GM12864 (cell line): ENCODE measurements at places on chromosomes 7 and 10.

DNA sequence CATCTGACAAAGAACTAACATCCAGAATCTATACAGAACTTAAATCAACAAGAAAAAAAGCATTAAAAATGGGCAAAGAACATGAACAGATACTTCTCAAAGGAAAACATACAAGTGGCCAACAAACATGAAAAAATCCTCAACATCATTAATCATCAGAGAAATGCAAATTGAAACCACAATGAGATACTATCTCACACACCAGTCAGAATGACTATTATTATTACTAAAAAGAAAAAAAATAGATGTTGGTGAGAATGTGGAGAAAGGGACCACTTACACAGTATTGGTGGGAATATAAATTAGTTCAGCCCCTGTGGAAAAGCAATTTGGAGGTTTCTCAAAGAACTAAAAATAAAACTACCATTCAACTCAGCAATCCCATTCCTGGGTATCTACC lies 89.1 kb upstream of the ADO start:
- no peak for DNase-seq

DNA sequence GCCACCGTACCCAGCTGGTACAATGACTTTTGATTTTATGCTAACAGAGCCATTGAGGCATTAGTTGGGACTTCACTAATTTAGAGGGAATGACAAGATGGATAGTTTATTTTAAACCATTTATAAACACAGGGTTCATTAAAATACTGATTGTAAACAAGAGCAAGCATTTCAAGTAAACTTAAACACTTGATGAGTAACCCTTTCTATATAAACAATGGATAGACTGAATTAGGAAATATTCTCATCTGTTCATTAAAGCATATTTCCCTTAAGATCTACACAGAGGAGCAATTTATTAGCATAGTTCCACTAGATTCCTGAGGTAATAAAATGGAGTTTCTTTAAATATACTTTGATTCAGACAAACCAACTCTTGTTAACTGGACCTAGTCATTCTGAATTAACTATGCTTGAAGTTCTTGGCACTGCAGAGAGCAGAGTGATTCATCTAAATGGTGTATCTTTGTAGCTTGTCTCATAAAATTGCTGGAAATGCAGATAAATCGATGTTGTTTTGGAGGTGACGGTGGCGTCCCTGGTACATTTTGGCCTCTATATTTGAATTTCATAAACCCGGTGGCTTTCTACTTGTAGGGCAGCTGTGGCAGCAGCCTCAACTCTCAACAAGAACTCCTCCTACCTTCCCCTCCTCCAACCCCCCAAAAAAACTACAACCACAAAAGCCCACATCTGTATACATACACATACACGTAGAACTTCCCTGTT lies 15.4 kb upstream of the VDAC2 start:
- no peak for DNase-seq

DNA sequence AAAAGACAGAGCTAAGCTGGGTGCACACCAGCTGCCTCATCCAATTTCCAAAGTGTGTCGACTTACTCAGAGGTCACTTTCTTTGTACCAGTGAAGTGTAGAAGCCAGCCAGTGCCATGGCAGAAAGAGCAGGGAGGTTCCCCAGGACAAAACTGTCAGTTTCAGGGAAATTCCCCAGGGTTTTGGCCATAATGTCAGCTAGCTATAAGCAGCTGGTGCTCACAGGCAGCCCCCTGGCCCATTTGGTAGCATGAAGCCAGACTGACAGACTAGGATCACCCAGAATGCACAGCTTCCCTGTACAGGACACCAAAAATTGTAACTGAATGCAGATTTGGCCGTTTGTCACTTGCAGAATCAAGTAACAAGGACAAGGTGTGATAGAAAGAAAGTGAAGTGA lies 28.6 kb downstream of the MRPL32 start:
- DNase-seq: no peak

DNA sequence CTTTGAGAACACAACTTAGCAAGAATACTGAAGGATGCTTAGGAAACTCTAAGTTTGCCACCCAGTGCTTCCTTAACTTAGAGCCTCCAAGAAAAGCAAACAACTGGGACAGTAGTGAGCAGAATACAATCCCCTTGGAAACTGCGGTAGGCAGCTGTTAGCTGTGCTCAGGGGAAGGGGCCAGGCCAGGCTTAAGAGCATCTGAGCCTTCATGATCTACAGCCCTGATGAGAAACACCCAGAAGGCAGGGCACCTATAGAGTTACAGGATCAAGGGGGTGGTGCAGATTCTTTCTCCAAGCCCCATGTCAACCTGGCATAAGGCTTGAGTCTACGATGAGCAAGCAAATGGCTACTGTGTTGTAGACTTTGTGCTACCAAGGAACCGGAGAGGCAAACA lies 51.4 kb upstream of the DLG5 start:
- DNase-seq: no peak

- DNase-seq: no peak
Observed at GRCh38 chr7:75532639-75533038, 40.5 kb downstream of the SPDYE5 start.
